ENCODE measurements at places on chromosomes 13 and 19. TPM values are rescaled to one million over a fixed set of nuclear protein-coding genes. Genes with fewer than 3 reads are reported as not detected.

Gene FAM216B
- not detected for total RNA-seq

Gene PSG6
- total RNA-seq, result not detected

Gene EPN1
- 220 TPM for total RNA-seq

Gene OVOL3
- total RNA-seq, result 0.15 TPM

Gene KLC3
- 0.62 TPM for total RNA-seq

Gene PSG5
- 0.54 TPM for total RNA-seq

Gene FAM187B
- total RNA-seq, result not detected

Data from A549 treated with CORT108297 at 1 μM for 4 hours (cell line).